Body of pancreas (tissue), 4 donors: ENCODE measurements at places on chromosomes 12 and 14. TPM values are rescaled to one million over a fixed set of nuclear protein-coding genes. Genes with fewer than 3 reads are reported as not detected.
A peak's percentile ranks its signal among the peaks of the same experiment; 100 is the strongest.

The VWF gene
- 78.1 TPM for total RNA-seq

The TBX5 gene
- not detected for total RNA-seq

The GPR65 gene
- total RNA-seq, result 1.3 TPM

- H3K4me1 ChIP-seq, result no peaks in the 10 kb centered on the region
- DNase-seq, result no peak
- H3K36me3 ChIP-seq, result peaks cover 31% of the 10 kb centered on the region
- H3K27ac ChIP-seq, result no peak overlapping the region
- H3K4me3 ChIP-seq, result no peak overlapping the region
- no peaks in the 10 kb centered on the region for H3K27me3 ChIP-seq
These were observed 11.8 kb upstream of the TAMALIN start for GRCh38 chr12:51994959-51995358.

GRCh38 chr12:113462117-113462774, 9.4 kb downstream of the LHX5 start:
- peaks cover 37% of the 10 kb centered on the region for H3K4me1 ChIP-seq
- DNase-seq, result peak; percentile 82
- no peak overlapping the region for H3K27ac ChIP-seq
- peaks cover 41% of the 10 kb centered on the region for H3K27me3 ChIP-seq
- H3K4me3 ChIP-seq, result no peak overlapping the region
- no peaks in the 10 kb centered on the region for H3K36me3 ChIP-seq

GRCh38 chr14:104211215-104211614, 72.8 kb downstream of the KIF26A start:
- H3K4me1 ChIP-seq, result no peaks in the 10 kb centered on the region
- no peaks in the 10 kb centered on the region for H3K27me3 ChIP-seq
- no peak overlapping the region for H3K4me3 ChIP-seq
- no peaks in the 10 kb centered on the region for H3K36me3 ChIP-seq
- H3K27ac ChIP-seq, result no peak overlapping the region

DNA sequence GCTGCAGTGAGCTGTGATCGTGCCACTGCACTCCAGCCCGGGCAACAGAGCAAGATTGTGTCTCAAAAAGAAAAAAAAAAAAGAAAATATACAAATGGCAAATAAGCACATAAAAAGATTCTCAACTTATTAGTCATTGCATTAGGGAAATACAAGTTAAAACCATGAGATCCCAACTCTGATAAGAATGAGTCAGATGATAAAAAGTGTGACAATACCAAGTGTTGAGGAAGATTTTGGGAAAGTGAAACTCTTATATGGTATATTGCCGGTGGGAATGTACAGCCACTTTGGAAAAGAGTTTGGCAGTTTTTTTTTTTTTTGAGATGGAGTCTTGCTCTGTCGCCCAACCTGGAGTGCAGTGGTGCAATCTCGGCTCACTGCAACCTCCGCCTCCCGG, 7.6 kb upstream of the PRPF40B start:
- no peak for DNase-seq
- H3K36me3 ChIP-seq, result no peaks in the 10 kb centered on the region
- H3K4me3 ChIP-seq, result no peak overlapping the region
- H3K4me1 ChIP-seq, result no peaks in the 10 kb centered on the region
- H3K27ac ChIP-seq, result no peak overlapping the region

DNA sequence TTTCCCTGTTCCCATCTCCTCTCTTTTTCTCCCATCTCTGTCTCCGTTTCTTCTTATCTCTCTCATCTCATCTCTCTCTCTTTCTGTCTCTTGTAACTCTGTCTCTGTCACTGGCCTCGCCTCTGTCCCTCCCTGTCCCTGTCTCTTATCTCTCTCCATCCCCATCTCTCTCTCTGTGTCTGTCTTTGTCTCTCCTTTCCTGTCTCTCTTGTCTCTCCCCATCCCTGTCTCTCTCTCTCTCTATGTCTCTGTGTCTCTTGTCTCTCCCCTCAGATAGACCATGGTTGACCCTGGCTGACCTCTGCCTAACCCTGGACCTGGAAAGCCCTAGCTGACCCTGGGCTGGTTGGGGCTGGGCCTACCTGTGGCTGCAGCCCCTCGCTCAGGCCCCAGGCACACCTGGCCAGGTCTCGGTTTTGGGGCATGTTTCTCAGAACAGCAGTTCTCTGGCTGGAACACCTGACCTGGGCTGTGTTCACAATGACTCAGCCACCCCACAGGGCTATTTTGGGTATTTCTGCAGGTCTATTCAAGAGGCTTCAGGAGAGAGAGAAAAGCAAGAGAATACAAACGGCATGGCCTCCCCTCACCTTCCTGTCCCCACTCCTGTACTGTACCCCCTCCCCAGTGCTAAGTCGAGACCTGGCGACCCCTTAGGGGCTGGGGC, 174.4 kb downstream of the TMEM121 start:
- no peaks in the 10 kb centered on the region for H3K4me1 ChIP-seq
- no peak overlapping the region for H3K27ac ChIP-seq
- H3K27me3 ChIP-seq, result no peaks in the 10 kb centered on the region
- DNase-seq, result no peak
- H3K4me3 ChIP-seq, result no peak overlapping the region

DNA sequence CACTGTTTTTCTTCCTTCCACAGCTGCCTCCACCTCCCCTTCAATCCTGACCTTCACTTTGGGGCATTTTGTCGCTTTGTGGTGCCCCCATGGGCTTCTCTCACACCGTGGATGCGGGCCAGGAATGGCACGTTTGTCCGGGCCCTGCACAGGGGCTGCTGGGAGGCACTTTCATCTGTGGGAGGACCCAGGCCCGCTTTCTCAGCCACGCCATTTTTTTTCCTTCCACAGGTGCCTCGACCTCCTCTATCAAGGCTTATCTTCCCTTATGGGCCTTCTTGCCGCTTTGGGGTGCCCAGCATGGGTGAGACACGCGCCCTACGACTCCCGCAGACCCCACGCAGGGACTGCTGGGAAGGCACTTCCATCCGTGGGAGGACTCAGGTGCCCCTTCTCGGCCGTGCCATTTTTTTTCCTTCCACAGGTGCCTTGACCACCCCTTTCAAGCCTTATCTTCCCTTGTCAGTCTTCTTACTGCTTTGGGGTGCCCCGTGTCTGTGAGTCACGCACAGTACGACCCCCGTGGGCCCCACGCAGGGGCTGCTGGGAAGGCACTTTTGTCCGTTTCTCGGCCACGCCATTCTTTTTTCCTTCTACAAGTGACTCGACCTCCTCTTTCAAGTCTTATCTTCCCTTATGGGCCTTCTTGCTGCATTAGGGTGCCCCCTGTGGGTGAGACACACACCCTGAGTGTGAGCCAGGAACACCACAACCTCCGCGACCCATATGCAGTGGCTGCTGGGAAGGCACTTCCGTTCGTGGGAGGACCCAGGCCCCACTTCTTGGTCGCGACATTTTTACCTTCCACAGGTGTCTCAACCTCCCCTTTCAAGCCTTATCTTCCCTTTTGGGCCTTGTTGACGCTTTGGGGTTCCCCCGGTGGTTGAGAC, 270.7 kb downstream of the ALG10 start:
- peak; percentile 3 for DNase-seq
- H3K36me3 ChIP-seq, result no peaks in the 10 kb centered on the region
- no peak overlapping the region for H3K27ac ChIP-seq
- H3K4me1 ChIP-seq, result no peaks in the 10 kb centered on the region
- no peak overlapping the region for H3K4me3 ChIP-seq

- DNase-seq, result no peak
- no peaks in the 10 kb centered on the region for H3K36me3 ChIP-seq
- H3K27ac ChIP-seq, result no peak overlapping the region
These were observed 1118.1 kb downstream of the TRHDE start for GRCh38 chr12:73390261-73390660.
